Tibial artery (tissue), 4 donors: ENCODE measurements at places on chromosomes 3 and 15.
A peak's percentile ranks its signal among the peaks of the same experiment; 100 is the strongest.

DNA sequence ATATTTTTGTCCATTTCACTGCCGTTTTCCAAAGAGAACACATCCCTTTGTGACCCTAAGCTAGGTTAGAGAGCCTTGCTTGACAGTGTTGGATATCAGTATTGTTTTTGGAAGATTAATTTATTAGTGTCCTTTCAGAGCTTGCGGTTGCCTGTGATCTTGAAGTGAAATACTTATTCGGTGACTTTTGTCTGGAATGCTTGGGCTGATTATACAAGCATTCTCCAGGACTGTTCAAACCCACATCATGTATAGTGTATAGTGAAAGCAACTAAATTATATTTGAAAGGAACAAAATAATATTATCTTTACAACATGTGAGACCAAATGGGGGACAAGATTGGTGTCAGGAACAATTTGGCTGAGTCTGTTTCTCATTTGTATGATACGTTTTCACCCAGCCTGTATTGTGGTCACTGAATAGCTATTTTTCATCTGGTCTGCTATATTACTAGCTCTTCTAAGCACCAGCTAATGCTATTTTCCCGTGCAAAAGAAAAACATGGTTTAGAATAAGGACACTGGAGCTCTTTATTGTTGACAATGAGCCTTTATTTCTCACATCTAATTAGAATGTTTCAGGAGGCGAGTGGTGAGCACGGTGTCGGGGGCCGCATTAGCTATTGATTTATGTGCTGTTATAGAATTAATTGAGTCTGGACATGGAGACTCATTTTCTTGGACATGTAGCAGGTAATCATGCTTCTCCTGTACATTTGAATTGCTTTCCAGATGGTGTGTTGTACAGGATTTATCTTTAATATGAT lies 158.1 kb downstream of the APBA2 start:
- no peak for DNase-seq

DNA sequence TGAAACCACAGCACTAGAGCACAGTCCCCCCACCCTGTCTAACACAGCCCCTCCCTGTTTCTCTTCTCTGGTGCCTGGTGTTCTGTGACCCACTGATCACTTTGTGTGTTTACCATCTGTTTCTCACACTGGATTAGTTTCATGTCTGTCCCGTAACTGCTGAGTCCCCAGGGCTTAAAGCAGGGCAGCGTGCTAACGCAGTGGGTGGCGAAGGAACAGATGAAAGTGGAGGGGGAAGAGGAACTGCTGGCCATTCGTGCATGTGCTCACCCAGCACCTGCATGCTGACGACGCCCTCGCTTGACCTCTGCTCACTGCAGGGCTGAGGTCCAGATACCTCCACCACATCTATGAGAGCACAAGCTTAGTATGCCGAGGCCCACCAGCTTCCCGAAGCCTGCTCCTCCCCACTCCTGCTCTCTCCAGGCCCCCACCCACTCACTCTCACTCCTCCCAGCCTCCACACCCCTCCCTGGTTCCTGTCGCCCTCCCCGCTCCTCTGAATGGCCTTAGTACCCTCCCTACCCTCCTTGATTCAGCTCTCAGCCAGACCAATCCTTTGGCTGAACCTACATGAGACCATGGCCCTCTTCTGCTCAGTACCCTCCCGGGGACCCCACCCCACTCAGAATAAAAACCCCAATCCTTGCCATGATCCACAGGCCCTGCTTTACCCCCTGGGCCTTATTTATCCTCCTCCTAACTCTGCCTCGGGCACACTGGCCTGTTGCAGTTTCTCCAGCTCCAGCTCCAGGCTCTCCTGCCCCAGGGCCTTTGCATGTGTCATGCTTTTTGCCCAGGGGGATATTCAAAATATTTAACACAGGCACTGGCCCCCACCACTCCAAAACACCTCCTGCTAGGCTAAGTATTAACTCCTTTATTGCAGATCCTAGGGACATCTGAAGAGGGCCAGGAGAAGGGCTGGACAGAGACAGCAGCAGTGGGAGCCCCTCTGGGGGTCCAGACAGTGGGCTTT lies 15.1 kb upstream of the IQSEC1 start:
- DNase-seq = peak; percentile 41

DNA sequence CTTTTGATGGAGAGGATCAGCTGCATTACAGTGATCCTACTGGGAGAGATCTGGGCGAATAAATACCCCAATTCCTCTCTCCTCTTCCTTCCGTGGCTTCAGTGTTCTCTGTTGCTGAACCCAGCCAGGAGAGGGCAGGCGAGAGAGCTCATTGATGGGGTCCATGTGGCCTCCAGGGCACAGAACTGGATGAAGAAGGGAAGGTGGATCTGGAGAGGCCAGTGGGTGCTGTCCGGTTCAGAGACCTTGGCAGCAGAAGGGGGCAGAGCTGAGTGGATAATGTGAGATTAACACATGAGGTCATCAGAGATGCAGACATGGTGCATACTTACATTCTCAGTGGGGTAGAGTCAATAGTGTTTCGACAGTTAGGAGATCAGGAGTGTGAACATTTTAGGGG lies 193.6 kb downstream of the CLSTN2 start:
- no peak for DNase-seq

- DNase-seq = no peak
These were observed 24.3 kb downstream of the MTHFS start for GRCh38 chr15:79872358-79873017.

DNA sequence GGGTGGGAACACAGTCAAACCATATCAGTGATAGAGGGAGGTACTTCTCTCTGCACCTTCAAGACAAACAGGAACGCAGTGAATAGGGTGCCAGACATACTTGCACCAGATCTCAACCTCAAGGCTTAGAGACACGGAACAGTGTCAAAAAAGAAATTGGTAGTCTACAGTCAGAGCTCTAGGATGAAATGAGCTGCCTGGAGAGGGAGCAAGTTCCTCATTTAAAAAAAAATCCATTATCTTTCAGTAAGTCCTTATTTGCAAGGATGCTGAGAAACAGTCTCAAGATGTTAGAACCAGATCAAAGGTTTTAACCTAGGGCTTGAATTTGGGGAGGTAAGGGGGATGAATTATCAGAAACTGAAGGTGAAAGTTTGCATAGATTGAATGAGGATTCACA lies 20.2 kb upstream of the LMCD1 start:
- no peak for DNase-seq
